ENCODE measurements at places on chromosomes 6 and 20.

DNA sequence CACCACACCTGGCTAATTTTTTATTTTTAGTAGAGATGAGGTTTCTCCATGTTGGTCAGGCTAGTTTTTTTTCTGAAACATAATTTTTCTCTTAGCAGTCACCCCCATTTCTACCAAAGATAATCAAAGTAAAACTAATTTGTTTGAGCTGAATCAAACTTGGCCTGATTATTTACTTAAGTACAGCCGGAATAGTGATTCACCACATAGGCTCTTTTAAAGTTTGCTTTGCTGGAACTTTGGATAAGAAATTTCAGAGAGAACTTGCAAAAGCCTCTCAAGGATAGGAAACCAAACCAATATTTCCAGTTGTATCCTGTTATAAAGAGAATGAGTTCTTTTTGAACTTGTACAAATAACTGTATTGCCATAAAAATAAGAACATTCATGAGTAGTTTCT, 105.0 kb upstream of the SYNCRIP start:
- no peak for DNase-seq

DNA sequence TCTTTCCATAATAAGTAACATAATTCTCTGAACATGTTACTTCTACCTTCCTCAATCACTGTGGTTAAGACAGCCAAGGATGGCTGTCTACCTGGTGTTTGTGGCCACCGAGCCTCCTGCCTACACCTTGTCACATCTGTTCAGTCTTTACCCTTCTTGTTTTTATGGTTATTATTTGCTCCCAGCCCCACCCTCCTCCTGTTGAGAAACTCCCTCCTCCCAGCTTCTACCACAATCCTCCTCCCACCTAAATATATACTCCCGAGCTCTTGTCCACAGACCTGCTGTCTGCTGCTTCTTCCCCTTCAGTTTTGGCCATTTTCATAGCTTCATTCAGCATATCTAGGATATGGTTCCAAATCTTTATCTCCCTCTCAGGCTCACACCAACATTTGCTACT, 35.7 kb upstream of the GABRR1 start:
- DNase-seq, result peak; percentile 50

DNA sequence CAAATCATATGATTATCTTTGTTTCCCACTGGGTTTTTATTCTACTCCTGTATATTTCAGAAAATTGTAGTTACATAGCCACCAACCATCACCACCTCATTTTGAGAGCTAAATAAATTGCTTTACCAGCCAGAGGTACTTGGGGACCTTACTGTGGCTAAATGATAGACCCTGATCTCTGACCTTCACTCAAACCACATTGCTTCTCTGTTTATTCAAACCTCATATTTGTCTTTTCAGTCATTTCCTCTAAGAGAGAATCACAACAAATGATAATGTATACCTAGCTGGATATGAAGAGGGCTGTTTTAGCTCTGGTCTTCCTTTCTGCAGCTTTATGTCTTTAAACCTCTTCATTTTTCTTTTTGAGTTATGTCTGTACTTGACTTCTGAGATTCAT, 142.8 kb downstream of the ADGB start:
- DNase-seq, result no peak

DNA sequence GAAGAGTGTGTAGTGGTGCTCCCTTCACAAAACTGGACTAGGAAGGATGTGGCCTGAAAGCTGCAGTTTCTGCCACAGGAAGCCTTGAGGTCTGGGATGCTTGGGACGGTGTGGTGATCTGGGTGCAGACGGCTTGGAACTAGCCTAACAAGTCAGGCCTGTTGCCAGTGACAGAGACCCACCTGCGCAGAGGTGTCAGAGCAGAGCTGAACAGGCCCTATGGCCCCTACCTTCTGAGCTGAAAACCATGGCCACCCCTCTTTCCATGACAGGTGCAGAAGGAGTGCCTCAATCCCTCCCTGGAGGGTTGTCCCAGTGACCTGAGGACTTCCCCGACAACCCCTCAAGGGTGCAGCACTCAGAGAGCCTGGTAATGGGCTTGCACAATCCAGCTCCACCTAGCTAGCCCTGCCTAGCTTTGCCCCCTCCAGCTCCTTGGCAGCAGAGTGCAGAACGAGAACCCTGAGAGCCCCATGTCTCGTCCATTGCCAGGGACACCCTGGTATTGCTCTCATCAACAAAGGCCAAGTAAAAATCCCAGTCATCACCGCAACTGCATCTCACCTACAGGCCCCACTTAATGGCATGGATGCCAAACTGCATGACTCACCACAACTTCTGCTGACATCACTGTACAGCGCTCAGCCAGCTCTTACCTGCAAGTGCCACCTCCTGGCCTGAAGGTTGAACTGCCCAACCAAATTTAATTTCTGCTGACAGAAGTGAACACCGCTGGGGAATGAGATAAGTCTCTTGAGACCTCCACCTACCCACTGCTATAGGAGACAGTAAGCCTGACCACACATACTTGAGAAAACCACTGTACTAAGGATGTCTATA, 563.1 kb downstream of the TFAP2A start:
- no peak for DNase-seq

DNA sequence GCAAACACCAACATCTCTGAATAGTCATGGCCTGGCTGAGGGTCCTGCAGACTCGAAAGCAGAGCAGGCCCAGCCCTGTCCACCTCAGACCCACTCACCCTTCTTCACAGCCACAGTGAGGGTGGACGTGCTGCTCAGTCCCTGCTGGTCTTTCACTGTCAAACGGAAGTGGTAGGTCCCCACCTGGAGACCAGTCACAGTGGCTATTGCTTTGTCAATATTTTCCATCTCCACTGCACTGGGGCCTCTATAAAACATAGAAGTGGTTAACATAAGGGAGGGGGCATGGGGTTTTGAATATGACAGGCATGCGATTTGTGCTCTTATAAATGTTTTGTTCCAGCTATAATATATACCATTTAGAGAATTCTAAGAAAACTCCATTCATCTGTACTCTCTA, 73.9 kb downstream of the ALDH5A1 start:
- DNase-seq, result no peak

DNA sequence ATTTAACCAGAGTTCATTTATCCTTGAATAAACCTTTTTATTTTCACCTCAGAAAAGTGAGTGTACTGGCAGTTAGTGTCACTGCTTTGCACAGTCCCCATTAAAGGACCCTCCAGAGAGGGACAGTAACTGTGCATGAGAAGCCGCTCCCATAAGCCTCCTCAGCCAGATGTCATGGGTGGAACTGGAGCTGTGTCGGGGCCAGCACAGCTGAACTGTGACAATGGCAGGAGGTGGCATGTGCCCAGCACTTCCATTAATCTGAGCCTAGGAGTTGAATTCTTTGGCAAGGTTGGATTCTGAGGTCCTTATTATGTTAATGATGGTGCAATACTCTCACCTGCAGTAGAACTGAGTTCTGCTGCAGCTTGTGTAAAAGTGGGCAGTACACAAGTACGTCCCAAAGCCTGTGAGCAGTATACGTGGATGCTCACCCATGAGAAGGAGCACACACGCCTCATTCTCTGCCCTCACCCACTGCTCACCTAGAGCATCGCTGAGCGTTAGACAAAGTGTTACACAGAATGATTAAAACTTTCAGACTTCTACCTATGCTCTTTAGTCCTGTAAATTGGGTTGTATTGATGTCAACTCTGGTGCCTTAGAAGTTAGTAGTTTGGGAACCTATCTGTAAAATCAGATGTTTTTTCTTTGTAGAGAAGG, 11.9 kb upstream of the CSE1L start:
- no peak for DNase-seq

- DNase-seq, result no peak
These were observed 65.9 kb downstream of the GFOD1 start for GRCh38 chr6:13421425-13422059.

DNA sequence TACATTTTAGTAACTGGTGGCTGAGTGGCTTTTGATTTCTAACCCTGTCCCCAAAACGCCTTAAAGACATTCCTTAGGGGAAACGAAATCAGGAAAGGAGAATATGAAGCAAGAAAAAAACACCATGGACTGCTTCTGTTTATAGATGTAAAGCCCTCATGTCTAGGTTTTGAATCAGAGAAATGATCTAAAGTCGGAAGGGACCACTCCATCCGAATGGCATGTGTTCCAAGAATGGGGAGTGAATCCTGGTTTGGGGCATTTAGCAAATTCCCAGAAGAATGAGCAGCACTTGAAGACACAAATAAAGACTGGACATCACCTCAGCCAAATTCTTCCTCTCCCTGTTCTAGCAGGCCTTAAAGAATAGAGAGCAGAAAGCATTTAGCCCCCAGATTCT, 65.6 kb downstream of the CAP2 start:
- DNase-seq, result no peak

DNA sequence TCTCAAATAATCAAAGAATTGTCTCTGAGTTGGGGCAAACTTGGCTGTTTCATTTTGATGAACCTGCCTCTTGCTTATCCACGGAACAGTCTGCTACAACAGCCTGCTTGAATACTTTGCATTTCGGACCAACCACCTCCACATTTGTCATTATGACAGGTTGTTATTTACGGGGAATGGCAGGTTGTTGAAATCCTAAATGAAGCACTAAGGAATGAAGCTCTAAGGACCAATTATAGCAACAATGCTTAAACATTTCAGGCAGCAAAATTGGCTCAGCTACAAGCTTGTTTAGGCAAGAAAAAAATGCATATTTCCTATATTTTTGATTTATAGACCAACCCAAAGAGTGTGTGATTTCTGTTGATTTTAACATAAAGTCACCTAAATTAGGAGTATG, 84.5 kb downstream of the MAP3K7 start:
- DNase-seq, result no peak

GRCh38 chr6:138229663-138230179, 11.4 kb upstream of the PBOV1 start:
- no peak for DNase-seq

DNA sequence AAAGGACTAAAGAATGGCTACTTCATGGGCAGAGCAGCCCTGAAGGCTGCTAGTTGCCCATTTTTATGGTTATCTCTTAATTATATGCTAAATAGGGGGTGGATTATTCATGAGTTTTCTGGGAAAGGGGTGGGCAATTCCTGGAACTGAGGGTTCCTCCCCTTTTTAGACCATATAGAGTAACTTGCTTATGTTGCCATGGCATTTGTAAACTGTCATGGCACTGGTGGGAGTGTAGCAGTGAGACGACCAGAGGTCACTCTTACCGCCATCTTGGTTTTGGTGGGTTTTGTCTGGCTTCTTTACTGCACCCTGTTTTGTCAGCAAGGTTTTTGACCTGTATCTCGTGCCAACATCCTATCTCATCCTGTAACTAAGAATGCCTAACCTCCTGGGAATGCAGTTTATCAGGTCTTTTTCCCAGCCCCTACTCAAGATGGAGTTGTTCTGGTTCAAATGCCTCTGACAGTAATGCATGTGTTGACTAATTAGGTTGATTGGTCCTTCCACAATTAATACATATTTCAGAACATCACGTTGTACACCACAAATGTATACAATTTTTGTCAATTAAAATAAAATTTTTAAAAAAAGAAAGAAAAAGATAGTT, 139.5 kb downstream of the PDE7B start:
- DNase-seq, result no peak

GRCh38 chr6:127854009-127854408, 46.8 kb downstream of the THEMIS start:
- no peak for DNase-seq

DNA sequence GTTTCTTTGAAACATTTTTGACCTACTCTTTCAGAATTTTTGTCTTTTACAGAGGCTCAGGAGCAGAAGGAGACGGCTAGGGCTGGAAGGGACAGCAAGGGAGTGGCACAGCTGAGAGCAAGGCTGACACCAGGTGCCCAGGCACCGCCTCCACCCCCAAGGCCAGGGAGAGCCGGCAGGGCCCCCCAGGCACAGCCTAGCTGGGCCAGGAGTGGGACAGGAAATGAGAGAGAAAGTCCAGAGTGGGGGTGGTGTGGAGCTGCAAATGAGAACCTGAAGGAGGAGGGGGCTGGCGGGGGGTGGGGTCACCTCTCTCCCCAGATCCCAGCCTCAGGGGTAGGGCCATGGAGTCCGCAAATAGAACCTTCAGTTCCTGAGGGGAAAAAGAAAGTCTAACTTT, 236.7 kb downstream of the CDC5L start:
- DNase-seq, result no peak

DNA sequence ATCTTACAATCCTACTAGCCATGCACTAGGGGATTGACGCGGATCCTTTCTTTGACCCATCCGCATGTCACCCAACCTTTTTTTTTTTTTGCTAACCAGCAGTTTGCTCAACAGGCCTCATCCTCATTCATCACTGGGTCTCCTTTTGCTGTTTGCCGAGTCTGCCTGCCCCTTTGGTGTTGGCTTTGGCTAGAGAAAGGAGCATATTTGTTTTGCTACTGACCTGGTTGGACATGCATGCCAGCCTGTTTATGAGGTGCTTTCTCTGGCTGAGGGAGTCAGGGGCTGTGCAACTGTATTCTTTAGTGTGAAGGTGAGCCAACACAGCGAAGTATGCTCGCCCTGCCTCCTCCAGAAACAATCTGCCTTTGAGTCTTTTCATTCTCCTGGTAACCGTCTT, 40.2 kb downstream of the E2F3 start:
- no peak for DNase-seq

- peak; percentile 86 for DNase-seq
These were observed 195.1 kb upstream of the SGK1 start for GRCh38 chr6:134512981-134513391.

- DNase-seq, result no peak
These were observed 243.8 kb downstream of the CDH26 start for GRCh38 chr20:60202046-60202445.

- DNase-seq, result no peak
These were observed 7.8 kb upstream of the MRPS18A start for GRCh38 chr6:43695215-43695966.

GRCh38 chr6:169774347-169774746, 22.9 kb downstream of the ERMARD start:
- no peak for DNase-seq
